ENCODE measurements at places on chromosomes 7 and 10.

DNA sequence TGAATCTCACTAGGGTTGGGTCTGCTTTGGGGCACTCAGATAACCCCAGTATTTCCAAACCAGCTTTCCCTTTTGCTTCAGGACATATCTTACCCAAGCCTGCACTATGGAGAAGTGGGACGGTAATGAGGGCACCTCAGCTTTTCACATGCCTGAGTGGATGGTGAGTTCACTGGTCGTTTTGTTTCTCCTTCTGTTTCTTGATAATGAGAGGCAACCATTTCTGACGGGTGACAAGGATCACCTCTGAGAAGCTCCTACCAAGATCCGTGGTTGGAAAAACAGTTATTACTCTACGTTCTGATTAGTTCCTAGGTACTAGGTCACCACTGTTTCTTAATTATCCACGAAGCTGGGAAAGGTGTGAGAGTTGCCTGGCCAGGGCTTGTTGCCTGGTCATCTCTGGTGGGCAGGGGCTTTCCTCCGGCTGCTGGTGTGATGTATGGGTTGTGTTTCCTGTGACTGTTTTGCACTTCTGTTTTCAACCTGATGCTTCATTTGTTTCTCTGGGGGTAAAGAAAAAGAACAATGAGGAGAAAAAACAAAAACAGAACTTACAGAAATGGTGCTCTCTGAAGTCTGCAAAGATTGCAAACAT lies 65.7 kb upstream of the STRIP2 start:
- no peak for DNase-seq

GRCh38 chr10:131900350-131901152 lies at the start of gene PPP2R2D:
Gene PPP2R2D, plus strand, starts transcription at chr10:131901008. Its CDS starts 141 bp downstream, at chr10:131901149.
- peak; percentile 96 for DNase-seq

DNA sequence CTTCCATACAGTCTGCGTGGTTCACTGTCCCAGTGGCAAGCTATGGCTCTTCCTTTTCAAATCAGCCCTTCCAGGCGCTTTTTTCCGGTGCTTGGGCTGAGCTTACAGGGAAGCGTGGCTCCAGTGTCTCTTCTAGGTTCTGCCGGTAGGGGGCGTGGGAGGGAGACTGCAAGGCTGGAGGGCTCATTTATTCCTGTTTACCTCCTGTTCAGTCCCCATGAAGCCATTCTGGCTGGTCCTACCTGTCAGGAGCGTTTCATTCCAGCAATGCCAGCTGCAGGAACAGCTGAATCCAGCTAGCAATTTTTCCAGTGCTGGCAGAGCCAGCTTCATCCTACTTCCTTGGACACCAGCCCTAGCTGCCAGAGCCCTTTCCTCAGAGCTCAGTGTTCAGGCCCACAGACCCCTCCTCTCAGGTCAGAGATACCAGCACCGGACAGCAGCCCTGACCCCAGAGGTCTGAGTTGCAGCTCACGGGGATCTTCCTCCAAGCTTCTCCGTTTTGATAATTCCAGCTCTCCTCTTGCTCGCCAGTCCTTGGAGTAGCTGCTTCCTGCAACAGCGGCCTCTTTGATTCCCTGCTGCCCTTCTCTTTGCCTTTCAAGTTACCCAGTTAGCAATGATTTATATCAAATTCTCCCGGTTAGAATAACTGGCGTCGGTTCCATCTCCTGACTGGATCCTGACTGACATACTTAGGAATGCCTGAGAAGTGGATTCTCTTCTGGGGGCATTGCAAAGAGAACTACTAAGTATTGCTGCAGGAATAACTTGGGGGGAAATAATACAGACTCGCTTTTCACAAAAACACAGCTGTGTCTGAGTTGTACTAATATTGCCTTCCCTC lies 129.8 kb downstream of the FRMD4A start:
- peak; percentile 56 for DNase-seq

GRCh38 chr10:86681722-86682386 lies 13.5 kb downstream of the LDB3 start:
- DNase-seq = no peak

- no peak for DNase-seq
Measured at GRCh38 chr10:11720260-11720741, 21.9 kb upstream of the ECHDC3 start.

- DNase-seq = no peak
Measured at GRCh38 chr7:137774793-137775201, 72.0 kb downstream of the DGKI start.

DNA sequence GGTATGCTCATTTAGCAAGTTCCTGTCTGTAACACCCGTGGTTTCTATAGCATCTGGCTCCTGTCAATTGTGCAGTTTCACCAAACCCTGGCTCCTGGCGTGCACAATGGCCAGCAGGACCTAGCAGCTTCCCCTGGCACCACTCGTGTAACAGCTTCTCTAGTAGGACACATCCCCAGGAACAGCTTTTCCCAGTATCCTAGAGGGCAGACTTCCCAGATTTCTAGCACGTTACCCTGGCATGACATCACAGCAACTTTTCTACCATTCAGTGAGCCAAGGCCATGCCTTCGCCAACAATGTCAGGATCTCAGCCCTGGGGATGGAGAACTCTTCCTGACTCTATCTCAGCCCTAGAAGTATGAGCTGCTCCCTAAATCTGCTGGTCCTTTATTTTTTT lies 6.5 kb downstream of the YME1L1 start:
- DNase-seq = no peak

GRCh38 chr10:11334436-11334835 lies 277.0 kb downstream of the USP6NL start:
- no peak for DNase-seq

GRCh38 chr7:3767917-3768777 lies 467.1 kb downstream of the SDK1 start:
- DNase-seq = no peak
